ENCODE measurements at places on chromosomes 7 and 10.
A peak's percentile ranks its signal among the peaks of the same experiment; 100 is the strongest.

DNA sequence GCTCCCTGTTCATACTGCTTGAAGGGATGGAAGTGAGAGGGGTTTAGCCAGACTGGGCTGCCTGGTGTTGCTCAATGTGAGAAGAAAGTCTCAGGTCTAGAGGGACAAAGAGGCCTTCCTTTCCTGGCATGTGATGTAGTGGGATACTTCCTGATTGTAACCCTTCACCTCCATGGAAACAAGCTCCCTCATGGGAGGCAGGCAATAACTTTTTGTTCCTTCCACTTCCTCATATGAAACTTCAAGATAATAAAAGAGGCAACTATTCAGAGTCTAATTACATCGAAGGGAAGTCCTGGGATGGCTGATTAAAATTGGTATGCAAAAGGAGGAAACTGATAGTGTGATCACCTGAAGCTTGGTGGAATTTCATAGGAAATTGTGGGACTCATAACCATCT, 84.1 kb upstream of the ETV1 start:
- no peak for ATAC-seq

DNA sequence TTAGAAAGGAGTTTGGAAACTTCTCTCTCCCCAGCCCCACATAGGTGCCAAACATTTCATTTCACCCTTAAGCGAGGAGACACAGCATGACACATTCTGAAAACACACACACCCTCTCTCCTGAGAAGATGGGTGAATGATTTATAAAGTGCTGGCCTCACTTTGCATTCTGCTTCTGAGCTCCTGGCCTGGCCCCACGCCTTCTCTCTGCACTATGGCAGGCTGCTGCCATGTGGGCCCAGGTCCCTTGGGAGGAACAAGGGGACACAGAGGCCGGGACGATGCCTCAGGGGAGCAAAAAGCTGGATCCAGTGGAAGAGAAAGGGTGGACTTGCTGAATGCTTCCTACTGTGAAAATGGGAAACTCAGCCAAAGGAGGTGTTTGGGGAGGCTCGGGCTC, 56.0 kb downstream of the CPXM2 start:
- no peak for ATAC-seq

DNA sequence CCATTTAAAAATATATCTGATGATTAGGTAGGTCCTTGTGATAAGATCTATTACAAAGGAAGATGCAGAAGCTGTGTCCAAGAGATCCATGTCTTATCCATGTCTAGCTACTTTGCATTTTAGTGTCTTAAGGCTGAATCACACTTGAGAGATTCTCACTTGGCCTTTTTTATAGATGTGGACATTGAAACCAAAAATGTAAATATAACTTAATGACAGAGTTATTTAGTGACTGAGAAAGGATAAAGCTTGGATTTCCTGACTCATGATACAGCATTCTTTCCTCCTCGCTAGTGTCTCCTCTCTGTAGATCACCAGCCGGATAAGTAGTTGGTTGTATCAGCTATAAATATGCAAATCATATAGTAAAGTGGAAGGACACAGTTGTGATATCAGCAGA, 23.3 kb downstream of the INHBA start:
- no peak for ATAC-seq

DNA sequence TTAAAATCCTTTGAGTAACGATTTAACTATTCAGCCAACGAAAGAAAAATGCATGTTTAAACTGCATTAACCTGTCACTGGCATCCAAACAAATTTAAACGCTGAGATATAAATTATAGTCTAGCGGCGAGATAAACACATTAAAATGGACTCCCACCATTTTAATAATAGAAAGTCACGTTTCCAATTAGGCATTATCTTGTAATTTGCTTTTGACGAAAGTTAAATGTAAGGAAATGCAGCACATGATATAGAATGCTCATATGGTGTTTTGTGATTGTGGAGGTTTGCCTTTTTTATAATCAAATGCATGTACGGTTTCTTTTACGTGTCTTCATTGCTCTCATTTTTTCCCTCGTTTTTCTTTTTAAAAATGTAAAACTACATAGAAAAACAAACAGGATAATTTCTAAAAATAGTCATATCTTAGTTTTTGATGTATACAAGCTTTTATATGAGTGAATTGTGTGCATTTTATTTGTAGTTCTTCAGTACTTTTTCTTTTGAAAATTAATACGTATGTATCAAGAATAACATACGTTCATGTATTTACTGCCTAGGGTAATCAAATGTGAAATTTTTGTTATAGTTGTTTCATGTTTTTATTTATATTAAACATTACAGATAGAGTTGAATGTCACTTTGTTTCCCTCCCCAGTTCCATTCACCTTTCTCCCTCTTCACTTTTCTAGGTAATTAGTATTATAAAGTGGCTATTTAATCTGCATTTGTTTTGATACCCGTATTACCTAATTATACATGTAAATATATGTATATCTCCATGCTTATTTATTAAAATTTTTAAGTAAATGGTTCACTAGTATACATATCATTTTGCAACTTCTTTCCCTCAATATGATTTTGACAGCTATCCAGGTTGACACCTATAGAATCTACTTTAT, 1.1 kb upstream of the KLF14 start:
- ATAC-seq = no peak

GRCh38 chr7:24669971-24670591, 87.2 kb downstream of the GSDME start:
- no peak for ATAC-seq

- no peak for ATAC-seq
Measured at GRCh38 chr7:158649279-158649678, 55.3 kb downstream of the NCAPG2 start.

DNA sequence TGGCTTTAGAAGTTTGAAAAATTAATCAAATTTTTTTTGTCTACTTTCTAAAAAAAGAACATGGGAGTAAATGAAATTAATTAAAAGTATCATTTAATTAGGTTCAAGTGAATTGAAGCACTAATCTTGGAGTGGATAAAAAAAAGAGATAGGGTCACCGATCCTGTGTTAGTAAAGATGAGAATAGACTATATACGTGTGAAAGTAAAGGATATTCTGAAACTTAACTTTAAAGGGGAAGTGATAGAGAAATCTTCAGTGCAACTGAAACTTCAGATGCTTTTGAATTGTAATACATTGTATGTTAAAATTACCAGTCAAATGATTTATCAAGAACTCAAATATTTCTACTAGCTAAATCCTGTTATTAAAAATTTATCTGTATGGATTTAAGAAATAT, 4.8 kb downstream of the NHLRC2 start:
- ATAC-seq = no peak

GRCh38 chr10:66836057-66836456, 89.8 kb upstream of the LRRTM3 start:
- ATAC-seq = no peak

GRCh38 chr10:20991526-20991925, 94.4 kb upstream of the NEBL start:
- ATAC-seq = no peak

- ATAC-seq = no peak
Measured at GRCh38 chr7:43756368-43757072, 2.0 kb upstream of the BLVRA start.

GRCh38 chr7:151740081-151740851, 136.6 kb downstream of the PRKAG2 start:
- no peak for ATAC-seq

DNA sequence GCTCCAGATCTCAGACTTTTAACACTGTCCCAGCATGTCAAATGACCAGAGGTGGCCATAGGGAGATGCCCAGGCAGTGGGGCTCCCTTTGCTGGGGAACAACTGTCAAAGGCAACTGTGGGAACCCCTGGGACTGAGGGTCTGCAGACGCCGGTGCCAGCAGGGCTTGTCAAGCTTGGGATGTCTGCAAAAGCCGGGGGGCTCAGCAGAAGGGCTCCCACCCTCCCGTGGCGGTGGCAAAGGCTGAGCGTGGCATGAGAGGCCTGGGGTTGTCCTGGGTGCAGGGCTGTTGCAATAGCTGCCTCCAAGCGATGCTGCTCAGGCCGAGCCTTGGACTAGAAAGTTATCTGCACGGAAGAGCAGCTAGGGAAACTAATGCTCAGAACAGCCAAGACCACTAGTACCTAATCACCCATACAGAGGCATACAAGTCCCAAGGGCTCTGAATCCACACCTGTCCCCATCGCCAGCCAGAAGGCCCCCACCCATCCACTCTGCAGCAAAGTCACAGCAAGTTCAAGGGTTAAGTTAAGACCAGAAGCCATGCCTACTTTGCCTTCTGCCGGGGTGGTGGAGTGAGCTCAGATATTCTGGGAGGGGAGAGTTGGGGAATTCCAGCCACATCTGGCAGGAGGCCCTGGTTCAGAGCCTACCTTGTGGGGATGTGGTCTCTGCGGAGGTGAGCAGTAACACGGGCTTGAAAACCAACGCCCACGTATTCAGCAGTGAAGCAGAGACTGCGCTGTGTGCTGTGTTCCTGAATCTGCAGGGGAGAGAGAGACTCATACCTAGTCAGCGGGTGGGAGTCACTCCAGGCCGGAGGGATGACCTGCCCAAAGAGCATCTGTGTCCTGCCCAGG, 4.6 kb downstream of the SH2B2 start:
- peak; percentile 55 for ATAC-seq

DNA sequence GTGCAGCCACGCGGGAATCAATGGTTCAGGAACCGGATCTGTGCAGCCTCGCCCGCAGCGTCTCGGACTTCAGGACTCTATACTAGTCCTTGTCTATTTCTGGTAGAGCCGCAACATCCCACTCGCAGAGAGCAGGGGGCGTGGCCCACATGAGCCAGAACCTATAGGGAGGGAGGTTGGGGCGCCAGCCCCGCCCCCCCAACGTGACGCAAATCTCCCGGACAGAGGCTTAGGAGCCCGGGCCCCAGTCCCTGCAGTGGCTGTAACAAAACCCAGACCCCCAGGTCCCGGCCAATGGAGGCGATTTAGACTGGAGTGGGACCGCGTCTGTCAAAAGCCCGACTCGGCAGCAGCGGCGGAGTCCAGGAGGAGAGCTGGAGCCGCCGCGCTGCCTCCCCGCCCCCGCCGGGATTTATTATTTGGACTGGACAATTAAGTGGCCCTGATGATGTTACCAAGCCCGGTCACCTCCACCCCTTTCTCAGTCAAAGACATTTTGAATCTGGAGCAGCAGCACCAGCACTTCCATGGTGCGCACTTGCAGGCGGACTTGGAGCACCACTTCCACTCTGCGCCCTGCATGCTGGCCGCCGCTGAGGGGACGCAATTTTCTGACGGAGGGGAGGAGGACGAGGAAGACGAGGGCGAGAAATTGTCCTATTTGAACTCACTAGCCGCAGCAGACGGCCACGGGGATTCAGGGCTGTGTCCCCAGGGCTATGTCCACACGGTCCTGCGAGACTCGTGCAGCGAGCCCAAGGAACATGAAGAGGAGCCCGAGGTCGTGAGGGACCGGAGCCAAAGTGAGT, at the start of gene NKX2-3:
Gene NKX2-3, plus strand, starts transcription at position 256 of the 809 bp plus-strand sequence. Its CDS starts 190 bp downstream, at position 446.
- ATAC-seq = peak; percentile 50

GRCh38 chr7:142992427-142992826, 30.3 kb upstream of the KEL start:
- ATAC-seq = no peak

DNA sequence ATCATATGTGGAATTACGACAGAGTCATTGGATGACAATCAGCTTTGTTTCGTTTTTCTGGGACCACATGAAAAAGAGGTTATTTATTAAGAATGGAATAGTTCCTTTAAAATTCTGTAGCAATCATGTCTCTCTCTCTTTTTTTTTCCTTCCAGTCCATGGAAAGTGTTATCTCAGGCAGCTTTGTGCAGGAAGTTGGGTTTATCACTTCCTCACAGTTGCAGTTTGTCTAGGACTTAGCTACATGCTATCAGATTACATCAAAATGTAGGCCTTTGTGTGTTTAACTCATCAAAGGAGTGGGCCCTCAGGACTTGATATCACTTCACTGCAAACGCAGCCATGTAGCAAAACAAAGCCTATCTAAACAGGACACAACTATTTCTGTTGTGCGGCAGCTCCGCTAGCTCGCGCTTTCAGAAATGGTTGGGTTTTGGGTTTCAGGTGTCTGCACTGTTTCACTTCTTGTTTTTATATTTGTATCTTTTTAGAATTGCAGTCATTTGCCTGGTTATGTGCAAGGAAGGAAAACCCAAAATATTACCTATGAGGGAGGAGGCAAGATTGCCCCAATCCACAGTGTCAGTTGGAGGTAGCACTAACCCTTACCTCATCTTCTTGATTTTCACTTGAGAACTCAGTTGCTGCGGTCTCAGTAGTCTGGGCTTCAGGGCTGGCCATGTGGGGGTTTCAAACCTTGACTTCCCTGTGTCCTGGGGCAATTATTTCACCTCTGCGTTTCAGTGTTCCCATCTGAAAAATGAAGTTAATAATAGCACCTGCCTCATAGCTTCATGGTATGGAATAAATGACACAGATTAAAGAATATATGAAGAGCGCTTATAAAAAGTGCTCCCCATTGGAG, 66.7 kb downstream of the HHEX start:
- ATAC-seq = peak; percentile 56

DNA sequence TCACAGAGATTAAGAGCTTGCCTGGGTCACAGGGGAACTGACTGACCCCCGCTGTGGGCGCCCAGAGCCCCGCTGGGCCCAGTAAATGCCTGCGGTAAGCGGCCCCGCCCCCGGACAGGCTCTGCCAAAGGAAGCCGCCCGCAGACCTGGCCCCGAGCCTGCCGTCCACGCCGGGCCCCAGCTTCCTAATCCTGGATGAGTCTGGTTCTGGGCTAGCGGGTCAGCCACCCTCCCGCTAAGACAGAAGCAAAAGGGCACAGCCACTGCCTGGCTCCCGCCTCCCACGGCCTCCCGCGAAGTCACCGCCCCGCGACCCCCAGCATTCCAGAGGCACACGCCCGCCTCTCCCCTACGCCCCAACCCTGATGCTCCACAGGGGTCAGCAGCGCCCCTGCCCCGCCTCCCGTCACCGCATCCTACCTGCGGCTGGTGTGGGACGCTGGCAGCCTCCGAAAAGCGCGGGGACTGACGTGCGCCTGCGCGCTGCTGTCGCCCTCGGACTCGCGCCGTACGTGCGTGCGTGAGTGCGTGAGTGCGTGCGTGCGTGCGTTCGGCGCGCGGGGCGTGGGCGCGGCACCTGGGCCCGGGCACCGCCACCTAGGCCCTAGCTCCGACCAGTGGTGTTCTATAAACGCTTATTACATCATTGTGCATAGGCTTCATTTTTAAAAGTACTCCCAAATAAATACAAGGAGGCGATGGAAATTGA, at the start of gene FIGNL1:
Gene FIGNL1, minus strand, starts transcription at position 470 of the 709 bp plus-strand sequence. CDS start 3,063 bp downstream, outside the sequence.
- ATAC-seq = peak; percentile 94

GRCh38 chr7:155918720-155919390, 106.6 kb upstream of the SHH start:
- no peak for ATAC-seq

DNA sequence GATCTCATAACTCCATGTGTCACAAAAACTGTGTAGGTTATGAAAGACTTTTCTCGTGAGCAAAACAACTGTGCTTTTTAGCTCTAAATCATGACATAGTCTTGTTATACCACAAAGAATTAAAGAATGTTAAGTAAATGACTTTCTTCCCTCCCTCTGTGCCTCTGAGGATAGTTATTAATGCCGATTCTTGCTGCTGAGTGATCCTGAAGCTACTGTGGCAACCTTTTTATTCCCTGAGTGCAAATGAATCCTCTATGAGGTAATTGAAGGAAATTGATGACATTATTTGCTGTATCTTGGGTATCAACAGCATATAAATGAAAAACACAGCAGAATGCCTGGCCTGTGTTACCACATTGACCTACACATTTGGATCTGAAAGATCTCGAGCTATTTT, 142.2 kb upstream of the HDAC9 start:
- ATAC-seq = no peak

- ATAC-seq = peak; percentile 53
Measured at GRCh38 chr7:50393076-50393475, 57.1 kb downstream of the FIGNL1 start.

- no peak for ATAC-seq
Measured at GRCh38 chr10:29783201-29783947, 148.6 kb upstream of the SVIL start.

GRCh38 chr7:27121684-27122076, 8.9 kb downstream of the HOXA4 start:
- no peak for ATAC-seq

GRCh38 chr7:106329408-106329807, 44.6 kb upstream of the NAMPT start:
- no peak for ATAC-seq
